Chondrocyte (in vitro differentiated cells): ENCODE measurements at places on chromosomes 4 and X. TPM values are rescaled to one million over a fixed set of nuclear protein-coding genes. Genes with fewer than 3 reads are reported as not detected.

DNA sequence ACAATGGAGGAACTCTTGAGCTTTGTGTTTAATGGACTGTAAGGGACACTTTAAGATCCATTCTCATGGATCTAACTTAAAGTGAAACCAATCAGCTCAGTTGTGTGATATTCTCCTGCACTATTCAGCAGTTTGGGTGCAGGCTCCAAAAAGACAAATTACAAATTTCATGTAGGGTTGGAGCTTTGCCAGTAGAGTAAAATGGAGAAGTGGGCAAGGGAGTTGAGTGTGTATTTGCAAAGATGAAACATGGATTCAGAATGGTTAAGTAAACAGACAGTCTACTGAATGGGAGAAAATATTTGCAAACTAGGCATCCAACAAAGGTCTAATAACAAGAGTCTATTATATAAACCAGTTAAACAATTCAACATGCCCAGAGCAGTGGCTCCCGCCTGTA lies 21.2 kb upstream of the MID2 start:
- no peak for DNase-seq

DNA sequence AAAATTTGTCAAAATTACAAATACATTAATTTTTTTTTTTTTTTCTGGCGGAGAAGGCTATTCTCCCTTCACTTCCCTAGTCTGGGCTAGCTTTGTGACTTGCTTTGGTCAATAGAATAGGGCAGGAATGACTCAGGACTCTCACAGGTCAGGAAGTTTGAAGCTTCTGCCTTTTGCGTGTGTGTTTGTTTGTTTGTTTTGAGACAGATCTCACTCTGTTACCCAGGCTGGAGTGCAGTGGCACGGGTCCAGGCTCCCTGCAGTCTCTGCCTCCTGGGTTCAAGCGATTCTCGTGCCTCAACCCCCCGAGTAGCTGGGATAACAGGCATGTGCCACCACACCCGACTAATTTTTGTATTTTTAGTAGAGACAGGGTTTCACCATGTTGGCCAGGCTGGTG lies 55.9 kb upstream of the USP9X start:
- DNase-seq = no peak

GRCh38 chr4:163111588-163111987 lies 55.1 kb downstream of the NAF1 start:
- no peak for DNase-seq

GRCh38 chrX:53234484-53234883 lies 9.5 kb upstream of the KDM5C start:
- no peak for DNase-seq

GRCh38 chr4:16790508-16790907 lies 107.9 kb downstream of the LDB2 start:
- no peak for DNase-seq

DNA sequence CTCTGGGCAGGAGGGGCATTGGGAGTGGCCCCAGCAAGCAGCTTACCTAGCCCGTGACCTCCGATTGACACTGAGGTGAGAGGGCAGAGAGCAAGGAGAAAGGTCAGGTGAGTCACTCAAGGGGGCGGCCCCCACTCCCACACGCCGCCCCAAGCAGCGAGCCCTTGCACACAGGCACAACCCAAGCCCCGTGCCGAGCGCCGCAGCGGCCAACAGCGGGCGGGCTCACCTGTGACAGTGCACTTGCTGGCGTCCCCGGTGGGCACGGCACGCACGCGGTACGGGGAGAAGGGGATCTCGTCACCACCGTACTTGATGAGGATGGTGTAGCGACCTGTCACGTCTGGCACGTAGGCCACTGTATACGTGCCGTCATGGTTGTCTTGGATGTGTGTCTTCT lies 17.2 kb downstream of the FLNA start:
- no peak for DNase-seq

- no peak for DNase-seq
These were observed 667.7 kb upstream of the SLIT2 start for GRCh38 chr4:19583827-19584569.

DNA sequence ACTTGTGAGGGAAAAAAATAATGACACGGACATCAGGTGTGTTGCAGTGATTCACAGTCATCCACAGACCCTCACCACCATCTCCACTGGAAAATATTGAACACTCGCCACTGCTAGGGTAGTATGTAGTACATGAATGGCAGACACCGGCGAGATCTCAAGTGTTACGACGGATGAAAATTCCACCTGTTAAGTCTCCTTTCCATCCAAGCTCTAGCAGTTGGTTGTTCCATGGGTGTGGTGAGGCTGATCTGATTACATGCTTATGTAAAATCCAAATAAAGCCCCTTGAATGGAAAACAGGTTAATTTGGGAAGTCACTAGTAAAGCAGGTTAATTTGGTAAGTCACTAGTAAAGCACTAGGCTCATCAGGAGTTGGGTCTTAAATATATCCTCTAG lies 1.1 kb upstream of the ARMCX4 start:
- no peak for DNase-seq

- no peak for DNase-seq
These were observed 138.3 kb downstream of the UNC5C start for GRCh38 chr4:95410387-95410977.

DNA sequence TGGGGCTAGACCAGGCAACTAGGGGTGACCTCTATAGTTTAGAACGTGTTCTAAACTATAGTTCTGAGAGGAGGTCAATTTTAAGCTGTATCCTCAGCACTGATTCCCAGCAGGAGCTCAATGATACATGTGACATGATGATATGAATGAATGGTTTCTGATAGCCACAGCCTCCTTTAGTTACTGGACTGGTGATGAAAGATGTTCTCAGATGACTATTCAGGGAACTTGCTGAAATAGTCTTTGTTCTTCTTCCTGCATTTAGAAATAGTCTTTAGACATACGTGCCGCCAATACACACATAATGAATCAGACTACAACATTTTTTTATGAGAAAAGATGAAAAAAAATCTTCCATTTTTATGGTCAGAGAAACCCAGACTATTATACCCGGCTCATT lies 116.3 kb upstream of the TMEM150C start:
- DNase-seq = no peak

GRCh38 chrX:53262918-53263394 lies 18.4 kb downstream of the IQSEC2 start:
- no peak for DNase-seq

DNA sequence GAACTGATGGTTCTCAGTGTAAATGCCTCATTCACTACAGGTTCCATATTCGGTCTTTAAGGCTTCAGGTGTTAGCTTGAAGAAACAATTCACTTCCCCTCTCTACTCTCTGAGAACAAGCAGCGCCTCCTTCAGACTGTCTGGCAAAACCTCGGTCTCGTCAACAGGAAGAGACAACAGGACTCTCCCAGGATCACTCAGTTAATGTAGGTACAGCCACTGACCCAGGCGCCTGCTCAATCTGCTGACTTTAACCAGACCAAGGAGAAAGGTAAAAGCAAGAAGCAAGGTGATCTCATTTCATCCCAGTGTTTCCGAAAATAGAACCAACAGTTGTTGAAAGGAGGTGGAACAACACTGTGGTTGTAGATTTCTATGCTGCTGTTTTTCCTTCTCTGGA lies 102.2 kb downstream of the SLC2A9 start:
- no peak for DNase-seq

GRCh38 chrX:69055193-69055592 lies 110.1 kb downstream of the PJA1 start:
- DNase-seq = no peak

GRCh38 chr4:183950536-183950935 lies 45.4 kb downstream of the STOX2 start:
- no peak for DNase-seq

- DNase-seq = no peak
These were observed 533.2 kb upstream of the FAT1 start for GRCh38 chr4:187256897-187257296.

GRCh38 chr4:171759274-171759673 lies 53.9 kb upstream of the GALNTL6 start:
- no peak for DNase-seq

GRCh38 chr4:7941111-7941964 lies 1.7 kb upstream of the AFAP1 start:
- no peak for DNase-seq

DNA sequence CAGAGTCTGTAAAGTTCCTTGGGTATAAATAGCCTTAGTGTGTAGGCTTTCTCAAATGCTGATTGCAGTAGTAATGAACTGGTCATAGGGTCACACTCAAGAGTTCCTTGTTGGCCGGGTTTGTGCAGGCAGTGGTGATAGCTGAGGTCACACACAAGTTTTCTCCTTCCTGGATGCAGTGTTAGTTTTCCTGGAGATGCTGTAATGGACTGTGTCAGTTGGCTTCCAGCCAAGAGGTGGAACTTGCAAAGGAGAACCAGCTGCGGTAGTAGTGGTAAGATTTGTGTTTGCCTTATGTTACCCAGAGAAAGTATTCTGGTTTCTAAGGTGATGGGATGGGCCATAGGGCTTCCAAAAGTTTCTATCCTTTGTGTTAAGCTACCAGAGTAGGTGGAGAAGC lies 409.8 kb upstream of the FRG1 start:
- no peak for DNase-seq

DNA sequence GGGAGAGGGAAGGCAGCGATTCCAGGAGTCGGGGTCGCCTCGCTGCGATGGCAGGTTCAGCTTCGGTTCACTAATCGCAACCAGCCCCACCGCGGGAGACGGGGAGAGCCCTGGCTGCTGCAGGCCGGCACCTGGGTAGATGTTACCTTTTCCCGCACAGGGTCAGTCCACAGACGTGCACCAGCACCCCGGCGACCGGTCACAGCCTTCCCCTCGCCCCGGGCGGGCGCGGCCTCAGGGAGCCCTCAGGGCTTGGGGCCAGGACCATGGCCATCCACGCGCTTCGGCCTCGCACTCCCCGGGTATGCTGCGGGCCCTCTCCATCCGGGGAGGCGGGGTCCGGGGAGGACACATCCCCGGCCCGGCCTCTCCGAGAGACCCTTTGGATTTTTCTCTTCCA lies 26.1 kb upstream of the EXOC1L start:
- peak; percentile 80 for DNase-seq

- no peak for DNase-seq
These were observed 9.4 kb downstream of the ZFX start for GRCh38 chrX:24158881-24159280.

DNA sequence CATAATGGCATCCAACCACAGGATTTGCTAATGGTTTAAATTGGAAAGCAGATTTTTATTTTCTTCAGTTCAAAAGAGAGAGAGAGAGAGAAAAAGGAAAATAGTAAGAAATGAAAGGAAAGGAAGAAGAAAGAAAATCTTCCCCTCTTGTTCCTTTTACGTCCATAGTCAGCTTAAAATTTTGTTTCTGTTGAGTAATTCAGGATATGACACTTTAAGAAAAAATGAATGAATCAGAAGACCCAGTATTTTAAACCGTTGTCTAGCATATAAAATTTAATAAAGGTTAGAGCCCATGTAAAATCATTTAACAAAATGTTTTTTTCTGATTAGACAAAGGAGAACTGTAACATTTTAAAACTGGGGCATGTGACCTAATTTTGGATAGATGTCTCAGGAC lies 391.8 kb upstream of the EPHA5 start:
- no peak for DNase-seq

DNA sequence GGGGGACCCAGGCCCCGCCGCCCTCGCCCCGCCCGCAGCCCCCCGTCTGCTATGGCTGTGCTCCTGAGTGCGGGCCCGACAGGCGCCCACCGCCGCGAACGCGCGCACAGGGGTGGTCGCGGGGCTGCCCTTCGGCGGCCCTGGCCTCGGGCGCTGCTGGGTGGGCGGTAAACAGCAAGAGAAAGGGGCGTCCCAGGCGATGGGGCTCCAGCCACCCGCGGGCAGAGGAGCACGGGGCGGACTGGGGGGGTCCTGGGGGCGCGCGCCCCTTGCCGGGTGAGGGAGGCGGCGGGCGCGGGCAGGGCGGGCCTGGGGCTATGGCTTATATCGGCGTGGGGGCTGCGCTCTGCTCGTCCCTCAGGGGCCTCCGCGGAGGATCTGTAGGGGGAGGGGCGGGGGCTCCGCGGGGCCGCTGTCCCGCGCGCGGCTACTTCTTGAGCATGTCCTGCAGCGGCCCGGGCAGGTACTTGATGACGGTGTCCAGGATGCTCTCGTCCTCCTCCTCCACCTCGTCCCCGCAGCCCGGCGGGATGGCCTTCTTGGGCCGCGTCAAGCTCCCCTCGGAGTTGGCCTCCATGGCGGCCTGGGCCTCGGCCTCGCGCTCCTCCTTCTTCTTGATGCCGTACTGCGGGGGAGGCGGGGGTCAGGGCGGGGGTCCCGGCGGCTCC lies 39.7 kb downstream of the CPLX1 start:
- DNase-seq = peak; percentile 79

GRCh38 chr4:80335554-80336358 lies at the start of gene CFAP299:
Gene CFAP299, plus strand, starts transcription at chr4:80335730.
- no peak for DNase-seq

GRCh38 chr4:183541752-183542040 lies 36.8 kb downstream of the ING2 start:
- no peak for DNase-seq

GRCh38 chr4:106315968-106316772 lies at the start of the genes AIMP1 and TBCK:
Gene AIMP1, plus strand, starts transcription at chr4:106316550. Its CDS starts 8,460 bp downstream, at chr4:106325010.
Gene TBCK, minus strand, starts transcription at chr4:106316209. Its CDS starts 7,249 bp downstream, at chr4:106308960.
- DNase-seq = no peak

DNA sequence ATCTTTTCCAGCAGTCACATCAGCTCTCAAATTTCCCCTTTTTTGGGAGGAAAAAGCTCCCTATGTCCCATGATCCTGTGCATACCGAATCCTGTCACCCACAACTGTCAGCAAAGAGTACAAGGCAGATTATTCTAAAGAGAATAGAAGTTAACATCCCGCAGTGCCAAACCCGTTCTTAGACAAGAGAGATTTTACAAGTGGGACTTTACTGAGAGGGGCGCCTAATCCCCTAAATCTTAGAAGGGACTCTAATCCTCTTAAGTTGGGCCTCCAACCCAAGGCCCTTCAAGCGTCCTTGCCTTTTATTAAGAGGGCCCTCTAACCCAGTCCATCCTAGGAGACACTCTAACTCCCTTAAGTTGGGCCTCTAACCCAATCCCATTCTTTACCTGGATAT lies 193.9 kb downstream of the CPXCR1 start:
- no peak for DNase-seq

DNA sequence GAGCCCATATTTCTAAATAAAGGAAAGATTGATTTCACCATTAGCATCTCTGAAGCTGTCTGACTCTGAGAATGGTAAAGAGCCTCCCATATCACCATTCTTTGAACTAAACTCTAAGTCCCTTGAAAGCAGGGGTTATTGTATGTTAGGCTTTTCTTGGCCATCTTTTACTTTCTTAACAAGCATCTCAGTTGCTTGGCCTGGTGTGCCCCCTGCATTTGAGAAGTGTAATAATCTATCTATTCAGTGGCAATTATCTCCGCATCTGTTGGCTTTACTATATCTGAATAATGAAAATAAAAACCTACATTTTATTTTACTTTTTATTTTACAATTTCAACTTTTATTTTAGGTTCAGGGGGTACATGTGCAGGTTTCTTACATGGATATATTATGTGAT lies 128.3 kb upstream of the ARMCX2 start:
- DNase-seq = no peak

GRCh38 chrX:149630681-149631233 lies 835 bp downstream of the TMEM185A start:
- no peak for DNase-seq

The P2RY8 gene
- total RNA-seq = not detected in 3 replicates

The PASD1 gene
- not detected in 3 replicates for total RNA-seq

The NUP62CL gene
- not detected in 3 replicates for total RNA-seq

The CXCL8 gene
- 0.27 to 0.48 TPM (median 0.46 TPM) in 3 replicates for total RNA-seq

The HERC5 gene
- total RNA-seq = 0.40 to 0.56 TPM (median 0.49 TPM) in 3 replicates

The TMPRSS11D gene
- total RNA-seq = not detected in 3 replicates

The PNMA6F gene
- total RNA-seq = not detected in 3 replicates

The TRIM75 gene
- not detected in 3 replicates for total RNA-seq

The SSR4 gene
- total RNA-seq = 245 to 356 TPM (median 257 TPM) in 3 replicates

The FREM3 gene
- not detected in 3 replicates for total RNA-seq

The MAGEA8 gene
- not detected in 3 replicates for total RNA-seq

The NDNF gene
- 0.22 to 0.54 TPM (median 0.35 TPM) in 3 replicates for total RNA-seq

The FAM3A gene
- 35.7 to 38.5 TPM (median 36.5 TPM) in 3 replicates for total RNA-seq

The TASL gene
- not detected in 3 replicates for total RNA-seq

The TEX13C gene
- total RNA-seq = not detected in 3 replicates

The TNIP3 gene
- 0.31 TPM in 1 of 3 replicates, not detected in the others for total RNA-seq
